ENCODE measurements at places on chromosomes 13 and 19. TPM values are rescaled to one million over a fixed set of nuclear protein-coding genes. Genes with fewer than 3 reads are reported as not detected.

DENND1C gene
- total RNA-seq: 94.0 TPM

B3GNT3 gene
- total RNA-seq: not detected

ZNF154 gene
- 15.3 TPM for total RNA-seq

C13orf42 gene
- total RNA-seq: not detected

KEAP1 gene
- 13.1 TPM for total RNA-seq

ZNF837 gene
- total RNA-seq: 1.2 TPM

ZNF429 gene
- total RNA-seq: 11.2 TPM

Measured in CD8-positive, alpha-beta T cell (primary cell).